IMR-90 (cell line): ENCODE measurements at places on chromosomes 4 and X. TPM values are rescaled to one million over a fixed set of nuclear protein-coding genes. Genes with fewer than 3 reads are reported as not detected.

GRCh38 chrX:16834806-16835205 lies 35.4 kb downstream of the RBBP7 start:
- DNase-seq, result no peak
- no peaks in the 10 kb centered on the region for H3K27me3 ChIP-seq

The RAB9B gene
- 0.90 and 1.1 TPM in 2 replicates for total RNA-seq

DNA sequence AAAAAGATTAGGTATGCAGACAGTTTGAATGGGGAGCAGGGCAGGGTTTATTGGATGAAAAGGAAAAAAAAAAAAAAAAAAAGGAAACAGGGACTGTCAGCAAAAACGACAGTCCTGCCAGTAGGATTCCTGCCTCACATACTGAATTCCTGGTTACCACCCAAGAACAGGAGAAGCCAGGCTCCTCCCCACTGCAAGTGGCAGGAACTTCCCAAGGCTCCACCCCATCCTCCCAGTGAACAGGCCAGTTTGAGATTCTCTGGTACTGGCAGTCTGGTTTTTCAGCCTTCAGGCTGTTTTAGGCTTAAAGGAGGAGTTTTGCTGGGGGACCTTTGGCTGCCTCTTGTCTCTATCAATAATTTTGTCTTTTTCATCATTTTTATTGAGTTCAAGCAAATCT lies 360.0 kb upstream of the CXorf51A start:
- no peaks in the 10 kb centered on the region for H3K27me3 ChIP-seq
- H3K36me3 ChIP-seq, result no peaks in the 10 kb centered on the region
- H3K27ac ChIP-seq, result no peak overlapping the region
- H3K4me3 ChIP-seq, result no peak overlapping the region

DNA sequence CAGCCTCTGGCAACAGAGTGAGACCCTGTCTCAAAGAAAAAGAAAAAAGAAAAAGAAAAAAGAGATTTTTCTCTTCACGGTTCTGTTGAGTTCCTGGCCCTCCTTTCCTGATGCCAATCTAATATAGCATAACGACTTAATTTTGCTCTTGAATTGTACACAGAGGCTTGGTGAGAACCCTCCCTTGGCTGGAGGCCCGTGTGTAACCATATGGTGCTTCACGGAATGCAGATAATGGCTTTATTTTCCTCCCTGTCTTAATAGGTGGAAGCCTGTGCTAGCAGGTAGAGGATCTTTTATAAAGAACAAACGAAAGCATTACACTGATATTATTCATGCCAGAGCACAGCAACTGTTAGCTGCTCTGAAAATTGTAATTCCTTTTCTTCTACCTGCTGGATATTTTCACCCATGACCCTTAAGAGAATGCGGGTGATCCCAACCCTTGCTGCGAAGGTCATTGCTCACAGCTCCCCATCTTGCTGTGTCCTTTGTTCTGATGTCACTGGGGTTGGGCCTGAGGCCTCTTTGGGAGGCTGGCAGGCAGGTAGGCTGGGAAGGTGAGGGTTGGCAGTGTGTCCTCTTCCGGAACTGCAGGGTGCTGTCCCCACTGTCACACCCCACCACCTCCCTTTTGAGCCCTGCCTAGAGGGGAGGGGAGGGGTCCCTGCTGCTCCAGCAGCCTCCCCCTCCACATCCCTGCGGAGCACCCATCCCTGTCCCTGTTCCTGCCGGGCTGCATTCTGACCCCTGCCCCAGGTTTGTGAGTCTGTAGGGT lies 83.8 kb upstream of the STOX2 start:
- H3K4me3 ChIP-seq, result no peak overlapping the region
- H3K27me3 ChIP-seq, result peaks cover 2% of the 10 kb centered on the region; the same call in 1 of the 2 replicates
- no peak overlapping the region for H3K27ac ChIP-seq
- no peaks in the 10 kb centered on the region for H3K4me1 ChIP-seq
- H3K36me3 ChIP-seq, result no peaks in the 10 kb centered on the region
- no peak for DNase-seq

The UGDH gene
- total RNA-seq, result 257 and 600 TPM in 2 replicates

The LRIT3 gene
- total RNA-seq, result not detected in 2 replicates
